OCI-M1 (cell line): ENCODE measurements at places on chromosomes 16 and 17.
A peak's percentile ranks its signal among the peaks of the same experiment; 100 is the strongest.

DNA sequence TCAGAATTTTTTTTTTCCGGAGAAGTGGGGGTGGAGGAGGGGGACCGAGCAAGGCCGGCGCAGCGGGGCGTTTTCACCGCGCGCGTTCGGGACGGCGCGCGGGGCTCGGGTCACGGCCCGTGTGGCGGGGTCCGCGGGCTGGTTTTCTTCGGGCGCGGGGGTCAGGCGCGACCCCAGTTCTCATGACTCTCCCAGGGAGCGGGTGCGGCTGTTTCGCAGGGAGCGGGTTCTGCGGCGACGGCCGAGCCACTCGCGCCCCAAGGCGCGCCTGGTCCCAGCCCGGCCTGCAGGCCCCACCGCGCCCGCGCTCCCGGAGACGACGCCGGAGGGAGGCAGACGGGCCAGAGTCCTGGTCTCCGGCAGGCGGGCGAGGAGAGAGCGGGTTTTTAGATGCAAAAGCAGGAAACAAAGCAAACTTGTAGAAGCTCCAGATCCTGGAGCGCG is 1.0 kb downstream of the BAHCC1 start:
- DNase-seq = no peak

GRCh38 chr17:71003736-71004135 is 834.4 kb downstream of the KCNJ2 start:
- DNase-seq = no peak

DNA sequence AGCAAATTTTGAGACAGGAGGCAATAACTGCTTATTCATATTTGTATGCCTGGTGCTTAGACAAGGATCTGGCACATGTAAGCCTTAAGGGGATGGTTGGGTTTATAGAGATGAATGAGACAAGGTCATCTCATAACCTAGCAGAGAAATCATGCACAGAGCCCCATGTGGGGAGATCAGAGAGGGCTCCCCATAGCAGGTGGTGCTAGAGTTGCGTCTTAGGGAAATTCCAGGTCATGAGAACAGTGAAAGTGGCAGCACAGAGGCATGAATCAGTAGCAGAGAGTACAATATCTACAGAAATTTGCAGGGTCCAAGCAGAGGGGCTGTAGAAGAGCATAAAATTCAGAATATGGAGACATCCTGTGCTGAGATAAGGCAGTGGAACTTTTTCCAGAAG is 57.3 kb downstream of the SLC6A2 start:
- DNase-seq = no peak

DNA sequence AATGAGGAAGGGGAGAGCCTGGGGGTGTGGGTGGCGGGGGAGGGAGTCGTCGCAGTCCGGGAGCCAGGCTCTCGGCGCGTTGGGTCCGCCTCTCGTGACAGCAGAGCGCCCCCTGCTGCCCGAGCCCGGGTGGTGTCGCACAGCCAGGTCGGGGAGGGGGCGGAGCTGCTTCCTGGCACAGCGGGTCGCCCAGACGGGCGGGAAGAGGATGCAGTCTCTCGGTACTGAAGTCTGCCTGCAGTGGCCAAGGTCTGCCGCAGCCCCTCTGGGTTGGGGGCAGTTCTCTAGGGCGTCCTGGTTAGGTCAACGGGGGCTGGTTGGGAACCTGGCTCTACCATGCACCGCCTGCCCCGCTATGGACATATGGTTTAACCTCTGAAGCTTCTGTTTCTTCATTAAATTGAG is 38.2 kb upstream of the CCDC182 start:
- peak; percentile 87 for DNase-seq

- DNase-seq = no peak
These were observed 392.2 kb downstream of the NPIPA8 start for GRCh38 chr16:17944345-17944744.

DNA sequence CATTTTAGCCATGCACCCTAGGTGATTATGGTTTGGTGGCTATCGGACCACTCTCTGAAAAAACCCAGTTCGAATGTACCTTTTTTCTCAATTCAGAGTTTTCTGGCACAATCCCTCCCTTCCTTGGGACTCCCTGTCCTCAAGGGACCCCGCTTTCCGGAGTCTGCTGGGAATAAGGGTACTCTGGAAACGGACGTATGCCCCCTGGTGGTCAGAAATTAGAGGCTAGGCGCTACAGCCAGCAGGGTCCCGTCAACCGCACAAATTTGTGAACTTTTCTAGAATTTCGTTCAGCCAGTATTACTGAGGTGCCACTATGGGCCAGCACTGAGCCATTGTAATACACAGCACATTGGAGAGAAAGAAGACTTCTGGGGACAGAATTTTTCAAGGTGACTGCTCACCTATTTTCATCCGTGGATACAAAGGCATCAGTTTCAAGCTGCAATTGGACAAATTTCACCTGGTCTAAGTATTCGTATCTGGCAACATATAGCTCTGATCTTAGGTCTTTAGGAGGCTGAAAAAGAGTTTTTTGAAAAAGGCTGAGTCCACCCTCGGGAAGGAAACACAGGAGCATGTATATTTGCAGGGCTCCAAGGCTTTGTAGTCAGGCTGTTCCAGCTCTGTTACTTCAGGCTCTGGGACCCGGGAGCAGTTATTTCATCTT is 27.1 kb upstream of the CRYBA1 start:
- peak; percentile 96 for DNase-seq

- no peak for DNase-seq
These were observed 18.3 kb downstream of the IL4R start for GRCh38 chr16:27332105-27332504.

GRCh38 chr16:57897996-57898395 is 72.9 kb downstream of the CNGB1 start:
- DNase-seq = no peak

GRCh38 chr17:3929181-3929580 is 12.9 kb upstream of the P2RX1 start:
- no peak for DNase-seq

- no peak for DNase-seq
These were observed 11.7 kb upstream of the SLC38A8 start for GRCh38 chr16:84054271-84054670.

DNA sequence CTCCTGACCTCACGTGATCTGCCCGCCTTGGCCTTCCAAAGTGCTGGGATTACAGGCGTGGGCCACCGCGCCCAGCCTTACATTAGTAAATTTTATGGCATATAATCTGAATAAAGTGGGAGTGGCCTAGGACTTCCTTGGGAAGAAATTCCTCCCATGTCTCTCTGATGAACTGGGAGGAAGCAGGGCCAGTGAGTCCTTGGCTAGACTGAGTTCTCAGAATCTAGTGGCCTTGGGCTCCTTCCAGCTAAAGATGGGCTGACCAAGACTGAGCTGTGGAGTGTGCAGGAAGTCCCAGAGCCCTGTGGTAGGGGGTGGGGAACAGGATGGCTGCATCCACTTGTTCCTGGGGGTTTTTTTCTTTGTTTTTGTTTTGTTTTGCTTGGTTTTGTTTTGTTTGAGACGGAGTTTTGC is 10.0 kb upstream of the NAGLU start:
- no peak for DNase-seq

GRCh38 chr16:1974157-1975070 is 2.6 kb downstream of the TBL3 start:
- DNase-seq = no peak

DNA sequence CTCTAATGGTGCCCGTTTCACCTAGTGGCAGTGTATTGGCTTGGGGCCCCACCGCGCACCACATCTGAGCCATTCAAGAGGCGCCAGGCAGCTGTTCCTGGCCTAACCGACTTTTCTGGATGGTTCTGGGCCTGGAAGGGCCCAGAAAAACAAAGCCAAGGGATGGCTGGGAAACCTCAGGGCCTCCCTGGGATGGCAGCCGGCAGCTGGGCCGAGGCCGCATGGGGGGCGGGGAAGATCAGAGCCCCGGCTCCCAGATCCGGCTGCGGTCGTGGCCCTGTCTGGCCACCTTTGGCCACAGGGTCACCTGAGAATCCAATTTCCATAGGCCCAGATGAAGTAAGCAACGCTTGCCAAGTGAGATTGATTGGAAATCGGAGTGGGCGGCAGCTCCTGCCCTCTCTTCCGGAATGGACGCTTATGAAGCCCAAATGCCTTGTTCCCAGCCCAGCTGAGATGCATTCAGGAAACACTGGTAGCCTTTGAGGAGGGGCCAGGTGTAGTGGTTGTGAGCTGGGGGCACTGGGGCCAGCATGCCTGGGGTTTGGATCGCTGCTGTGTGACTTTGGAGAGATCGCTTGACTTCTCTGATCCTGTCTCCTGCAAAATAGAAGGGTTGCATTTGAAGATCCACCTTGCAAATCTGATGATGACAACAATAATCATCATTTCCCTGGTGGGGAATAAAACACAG is 163.8 kb upstream of the GSE1 start:
- DNase-seq = no peak

DNA sequence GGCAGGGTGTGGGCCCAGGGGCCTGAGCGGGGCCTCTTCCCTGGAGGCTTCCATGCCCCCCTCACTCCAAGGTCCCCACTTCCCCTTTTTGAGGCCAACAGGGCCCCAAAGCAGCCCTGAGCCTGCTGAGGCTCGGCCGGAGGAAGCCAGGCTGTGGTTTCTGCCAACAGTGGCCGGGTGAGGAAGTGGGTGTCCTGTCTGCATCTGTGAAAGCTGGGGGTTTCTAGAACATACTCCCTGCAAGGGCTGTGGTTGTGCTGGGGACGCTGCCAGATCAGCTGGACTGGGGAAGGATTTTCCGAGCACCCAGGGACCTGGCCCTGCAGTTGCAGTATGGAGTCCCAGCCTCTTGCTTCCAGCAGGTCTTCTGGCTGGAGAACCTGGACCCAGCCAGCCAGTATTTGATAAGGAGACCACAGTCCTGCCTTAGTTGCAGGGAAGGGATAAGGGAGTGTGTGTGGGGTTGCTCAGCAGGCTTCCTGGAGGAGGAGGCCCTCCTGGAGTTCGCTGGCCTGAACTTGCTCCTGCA is 15.7 kb downstream of the ADCY7 start:
- peak; percentile 91 for DNase-seq

DNA sequence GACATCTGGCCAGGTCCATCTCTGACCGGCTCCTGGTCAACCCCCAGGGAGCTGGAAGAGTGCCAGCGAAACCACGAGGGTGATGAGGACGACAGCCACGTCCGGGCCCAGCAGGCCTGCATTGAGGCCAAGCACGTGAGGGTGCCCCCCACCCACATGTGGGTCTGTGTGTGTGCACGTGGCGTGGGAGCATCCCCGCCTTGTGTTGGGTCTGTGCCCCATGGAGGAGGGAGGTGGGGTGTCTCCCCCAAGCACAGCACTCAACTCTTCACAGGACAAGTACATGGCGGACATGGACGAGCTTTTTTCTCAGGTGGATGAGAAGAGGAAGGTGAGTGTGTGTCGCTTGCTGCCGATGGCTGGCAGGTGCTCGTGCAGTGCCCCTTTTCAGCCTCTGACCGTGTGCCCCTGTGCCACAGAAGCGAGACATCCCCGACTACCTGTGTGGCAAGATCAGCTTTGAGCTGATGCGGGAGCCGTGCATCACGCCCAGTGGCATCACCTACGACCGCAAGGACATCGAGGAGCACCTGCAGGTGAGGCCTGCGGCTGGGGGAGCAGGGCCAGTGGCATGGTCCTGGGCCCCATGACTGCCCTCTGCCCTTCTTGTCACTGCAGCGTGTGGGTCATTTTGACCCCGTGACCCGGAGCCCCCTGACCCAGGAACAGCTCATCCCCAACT is 1.7 kb downstream of the STUB1 start:
- DNase-seq = peak; percentile 23

DNA sequence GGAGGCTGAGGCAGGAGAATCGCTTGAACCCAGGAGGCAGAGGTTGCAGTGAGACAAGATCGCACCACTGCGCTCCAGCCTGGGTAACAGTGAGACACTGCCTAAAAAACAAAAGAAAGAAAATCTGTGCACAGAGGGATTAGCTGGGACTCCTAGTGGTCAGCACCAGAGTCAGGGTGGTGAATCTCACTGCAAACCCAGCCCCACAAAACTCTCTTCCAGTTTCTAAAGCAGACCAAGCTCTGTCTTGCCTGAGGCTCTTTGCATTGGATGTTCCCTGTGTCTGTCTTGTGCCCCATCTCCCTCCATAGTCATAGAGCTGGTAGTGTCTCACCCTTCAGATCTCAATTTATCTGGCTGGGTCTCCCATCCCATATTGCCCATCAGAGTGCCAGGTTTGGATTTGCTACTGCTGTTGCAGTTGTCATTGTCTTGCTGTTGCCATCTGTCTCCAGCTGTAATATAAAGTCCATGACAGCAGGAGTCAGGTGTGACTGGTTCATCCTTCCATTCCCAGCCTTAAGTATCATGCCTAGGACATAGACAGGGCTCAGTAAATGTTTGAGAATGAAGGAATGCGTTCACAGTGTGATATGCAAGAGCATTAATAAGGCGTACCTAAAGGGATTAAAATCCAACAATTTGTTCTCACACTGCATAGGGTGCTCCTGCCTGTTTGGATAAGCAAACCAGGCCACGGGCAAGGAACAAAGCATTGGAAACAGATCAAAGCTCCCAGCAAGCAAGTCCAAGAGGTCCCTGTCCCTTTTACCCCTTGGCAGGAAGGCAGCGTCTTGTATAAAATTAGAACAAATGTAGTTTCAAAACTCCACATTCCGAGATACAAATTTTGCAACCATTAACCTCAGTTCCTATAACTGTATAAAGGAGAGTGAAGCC is 614.6 kb upstream of the CDH5 start:
- no peak for DNase-seq

GRCh38 chr17:9517396-9517795 is 58.2 kb downstream of the STX8 start:
- no peak for DNase-seq

GRCh38 chr16:26524846-26525245 is 541.9 kb upstream of the C16orf82 start:
- no peak for DNase-seq

DNA sequence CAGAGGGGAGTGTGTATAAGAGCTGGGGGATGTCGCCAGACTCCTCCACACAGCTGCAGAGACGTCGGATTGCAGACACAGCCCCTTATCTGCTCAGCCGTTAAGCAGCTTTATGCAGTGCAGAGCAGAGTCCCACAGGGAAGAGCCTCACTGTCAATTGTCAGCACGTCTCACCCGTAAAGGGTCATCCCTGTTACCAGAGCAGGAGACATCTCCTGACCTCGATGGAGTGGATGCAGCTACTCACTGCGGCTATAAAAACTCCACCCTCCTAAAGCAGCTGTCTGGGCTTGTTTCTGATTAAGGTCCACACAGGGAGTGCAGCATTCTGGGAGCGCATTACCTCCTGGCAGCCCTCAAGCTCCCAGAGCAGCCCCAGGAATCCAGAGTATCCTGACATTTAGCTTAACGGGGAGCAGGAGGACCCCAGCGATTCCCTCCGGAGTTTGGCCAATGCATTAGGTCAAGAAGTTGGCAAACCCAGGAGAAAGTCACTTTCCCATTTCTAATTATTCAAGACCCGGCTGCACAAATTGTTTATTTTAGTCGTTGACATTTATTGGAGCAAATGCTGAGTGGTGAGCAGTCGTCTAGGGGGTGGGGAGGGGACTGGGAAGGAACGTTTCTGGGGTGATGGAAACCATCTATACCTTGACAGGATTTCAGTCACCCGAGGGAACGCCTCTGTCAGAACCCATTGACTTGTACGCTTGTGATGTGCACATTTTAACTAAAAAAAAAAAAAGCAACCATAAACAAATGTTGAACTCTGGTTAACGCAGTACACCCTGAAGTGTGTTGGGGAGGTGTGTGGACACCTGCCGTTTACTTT is 100.0 kb upstream of the ZNF469 start:
- peak; percentile 20 for DNase-seq

- no peak for DNase-seq
These were observed 25.6 kb downstream of the GOSR2 start for GRCh38 chr17:46948544-46948943.

- DNase-seq = peak; percentile 10
These were observed 43.6 kb upstream of the CACNG4 start for GRCh38 chr17:66920950-66921349.
